ENCODE measurements at places on chromosomes 16 and 17.

DNA sequence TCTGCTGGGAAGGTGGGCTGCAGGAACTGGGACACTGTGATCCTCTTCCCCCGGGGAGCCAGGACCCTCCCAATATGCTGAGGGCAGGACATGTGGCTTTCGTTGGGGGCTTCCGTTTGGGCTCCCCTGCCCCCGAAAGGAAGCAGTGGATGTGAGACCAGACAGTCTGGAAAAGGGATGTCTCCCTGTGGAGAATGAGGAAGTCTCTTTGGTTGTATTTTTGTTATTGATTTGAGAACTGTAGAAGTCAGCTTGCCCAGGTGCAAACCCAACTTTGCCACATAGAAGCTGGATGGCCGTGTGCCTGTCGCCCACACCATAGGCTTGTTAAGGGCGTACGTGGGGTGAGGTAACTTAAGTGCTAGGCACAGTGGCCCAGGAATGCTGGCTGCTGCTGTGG is 18.8 kb downstream of the LLGL2 start:
- no peak for DNase-seq

DNA sequence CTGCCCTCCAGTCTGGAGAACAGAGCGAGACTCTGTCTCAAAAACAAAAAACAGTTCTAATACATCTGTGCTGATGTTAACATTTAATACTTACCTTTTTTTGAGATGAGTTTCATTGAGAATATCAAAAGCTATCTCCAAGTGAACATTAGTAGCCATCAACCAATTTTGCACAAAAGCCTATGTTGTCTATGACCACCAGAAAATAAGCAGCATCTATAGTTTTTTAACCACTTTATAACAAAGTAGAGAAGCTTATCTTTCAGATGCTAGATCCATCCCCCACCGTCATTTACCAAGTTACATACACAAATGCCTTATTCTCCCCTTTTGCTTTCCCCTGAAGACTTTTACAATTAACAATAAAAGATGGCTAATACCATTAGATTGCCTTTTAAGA is 4.1 kb downstream of the SRSF1 start:
- no peak for DNase-seq

GRCh38 chr16:64225036-64225435 is 896.8 kb downstream of the CDH11 start:
- no peak for DNase-seq

DNA sequence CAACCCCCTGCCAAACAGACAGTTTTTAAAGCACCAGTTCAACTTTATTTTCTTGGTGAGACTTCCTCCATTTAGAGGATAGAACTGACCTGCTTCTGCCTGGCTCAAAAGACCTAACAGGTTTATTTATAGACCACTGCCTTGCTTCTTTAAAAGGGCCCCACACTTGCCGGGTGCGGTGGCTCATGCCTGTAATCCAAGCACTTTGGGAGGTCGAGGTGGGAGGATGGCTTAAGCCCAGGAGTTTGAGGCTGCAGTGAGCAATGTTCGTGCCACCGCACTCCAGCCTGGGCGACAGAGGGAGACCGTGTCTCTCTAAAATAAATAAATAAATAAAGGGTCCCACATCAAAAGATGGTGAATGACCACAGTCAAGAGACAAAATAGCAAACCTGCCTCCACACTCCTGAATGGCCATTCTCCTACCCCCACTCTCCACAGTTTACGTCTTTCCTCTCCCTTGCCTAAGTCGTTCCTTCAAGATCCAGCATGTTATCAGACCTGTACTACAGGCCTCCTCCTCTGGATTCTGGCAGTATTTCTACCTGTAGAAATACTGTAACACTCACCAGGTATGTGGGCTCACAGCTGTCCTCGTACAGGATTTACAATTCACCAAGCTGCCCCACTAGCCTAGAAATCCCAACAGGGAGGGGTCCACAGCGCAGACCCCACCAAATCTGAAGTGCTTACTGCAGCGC is 95.6 kb downstream of the SMG6 start:
- DNase-seq = no peak

DNA sequence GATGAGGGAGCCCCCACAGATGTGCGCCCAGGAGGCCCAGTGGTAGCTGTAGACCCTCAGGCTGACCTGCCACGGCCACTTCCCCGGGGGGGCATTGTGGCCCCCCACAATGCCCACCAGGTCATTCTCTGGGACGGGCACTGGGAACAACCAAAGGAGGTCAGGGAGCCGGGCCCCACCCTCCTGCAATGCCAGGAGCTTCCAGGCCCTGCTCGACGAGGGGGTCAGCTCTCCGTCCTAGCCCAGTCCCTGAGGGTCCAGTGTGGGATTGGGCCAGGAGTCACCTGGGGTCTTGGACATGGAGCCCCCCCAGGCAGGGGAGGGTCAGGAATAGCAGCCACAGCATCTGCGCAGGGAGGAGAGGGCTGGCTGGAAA is 7.0 kb downstream of the TPSD1 start:
- DNase-seq = no peak

- DNase-seq = no peak
Observed at GRCh38 chr16:51228097-51228659, 77.1 kb upstream of the SALL1 start.
